HAP-1 (cell line): ENCODE measurements at places on chromosomes 5 and 9.

DNA sequence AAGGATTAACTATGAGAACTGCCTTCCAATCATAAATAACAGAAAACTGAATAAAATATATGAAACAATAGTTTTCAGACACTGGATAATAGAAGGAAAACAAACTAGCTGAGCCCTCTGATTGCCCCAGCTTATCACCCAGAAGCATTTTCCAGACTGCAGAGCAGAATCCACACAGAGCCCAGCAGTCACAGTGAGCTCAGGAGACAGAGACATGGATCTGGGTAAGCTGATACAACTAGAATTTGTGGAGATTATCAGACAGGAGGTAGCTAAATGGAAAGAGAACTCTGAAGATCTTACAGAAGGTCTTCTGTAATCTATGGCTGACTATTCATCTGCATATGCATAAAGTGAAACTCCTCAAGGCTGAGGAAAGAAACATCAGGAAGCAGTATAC, 128.8 kb downstream of the NR2F1-AS1 start:
- DNase-seq: no peak

- no peak for DNase-seq
These were observed 147.6 kb downstream of the ROR2 start for GRCh38 chr9:91802391-91802790.

GRCh38 chr5:145980259-145980658, 43.9 kb downstream of the SH3RF2 start:
- no peak for DNase-seq

GRCh38 chr5:81995407-81995806, 23.6 kb downstream of the ATG10 start:
- DNase-seq: no peak

GRCh38 chr5:83096660-83097339, 19.5 kb downstream of the XRCC4 start:
- DNase-seq: no peak

GRCh38 chr5:80094236-80094738, 59.1 kb downstream of the THBS4 start:
- no peak for DNase-seq

DNA sequence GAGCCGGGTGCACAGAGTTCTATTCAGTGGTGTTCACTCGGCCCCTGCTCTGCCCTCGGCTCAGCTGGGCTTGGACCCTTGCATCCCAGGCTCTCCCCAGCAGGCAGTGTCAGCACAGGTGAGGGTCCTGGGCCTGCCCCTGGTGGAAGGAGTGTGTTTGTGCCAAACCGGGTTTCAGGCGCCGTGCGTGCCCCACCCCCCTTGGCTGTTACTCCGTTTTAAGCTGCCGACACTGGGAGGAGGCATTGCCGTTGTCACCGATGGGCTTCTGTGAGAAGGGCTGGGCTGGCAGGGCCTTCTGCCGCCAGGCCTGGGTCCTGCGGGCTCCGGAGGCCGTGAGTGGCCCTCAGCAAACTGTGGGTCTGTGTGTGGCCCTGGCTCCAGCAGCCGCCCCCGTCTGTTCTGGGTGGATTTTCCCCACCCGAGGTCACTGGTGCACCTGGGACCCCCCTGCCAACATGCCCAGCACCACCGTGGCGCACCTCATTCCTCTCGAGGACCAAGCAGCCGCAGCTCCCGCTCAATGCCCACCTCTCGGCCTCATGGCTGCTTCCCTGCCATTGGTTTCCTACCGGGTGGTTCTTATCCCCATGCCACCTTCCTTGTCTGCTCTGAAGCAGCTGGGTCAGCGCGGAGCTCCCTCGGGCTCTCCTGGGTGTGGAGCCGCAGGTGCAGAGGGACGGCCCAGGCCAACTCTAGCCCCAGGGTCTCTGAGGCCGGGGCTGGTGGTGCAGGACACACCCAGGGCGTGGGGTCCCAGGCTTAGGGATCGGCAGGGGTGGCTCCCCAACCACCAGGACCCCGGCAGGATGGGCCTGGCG, 44.3 kb upstream of the EXOC3 start:
- DNase-seq: no peak
